ENCODE measurements at places on chromosomes 12 and 14.

DNA sequence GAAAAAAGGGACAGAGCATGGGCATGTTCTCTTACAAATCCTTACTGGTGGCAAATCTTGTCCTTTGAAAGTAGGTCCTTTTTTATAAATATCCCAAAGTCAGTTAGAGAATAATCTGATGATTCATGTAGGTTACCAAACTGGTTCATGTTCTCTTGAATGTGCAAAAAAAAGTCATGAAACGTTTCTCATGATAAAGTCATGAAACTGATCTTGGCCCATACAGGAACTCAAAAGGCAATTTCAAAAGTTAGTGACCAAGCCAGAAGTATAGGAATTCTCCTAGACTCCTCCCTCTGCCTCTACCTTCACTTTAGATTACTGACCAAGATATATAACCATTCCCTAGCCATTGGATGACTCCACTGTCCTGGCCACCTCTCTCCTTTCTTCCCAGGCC is 27.3 kb upstream of the SPTSSA start:
- DNase-seq, result no peak

- DNase-seq, result no peak
These were observed 28.2 kb upstream of the PTGR2 start for GRCh38 chr14:73823339-73823885.

- DNase-seq, result peak; percentile 76
These were observed 30.1 kb upstream of the ABCC9 start for GRCh38 chr12:21971344-21971743.

DNA sequence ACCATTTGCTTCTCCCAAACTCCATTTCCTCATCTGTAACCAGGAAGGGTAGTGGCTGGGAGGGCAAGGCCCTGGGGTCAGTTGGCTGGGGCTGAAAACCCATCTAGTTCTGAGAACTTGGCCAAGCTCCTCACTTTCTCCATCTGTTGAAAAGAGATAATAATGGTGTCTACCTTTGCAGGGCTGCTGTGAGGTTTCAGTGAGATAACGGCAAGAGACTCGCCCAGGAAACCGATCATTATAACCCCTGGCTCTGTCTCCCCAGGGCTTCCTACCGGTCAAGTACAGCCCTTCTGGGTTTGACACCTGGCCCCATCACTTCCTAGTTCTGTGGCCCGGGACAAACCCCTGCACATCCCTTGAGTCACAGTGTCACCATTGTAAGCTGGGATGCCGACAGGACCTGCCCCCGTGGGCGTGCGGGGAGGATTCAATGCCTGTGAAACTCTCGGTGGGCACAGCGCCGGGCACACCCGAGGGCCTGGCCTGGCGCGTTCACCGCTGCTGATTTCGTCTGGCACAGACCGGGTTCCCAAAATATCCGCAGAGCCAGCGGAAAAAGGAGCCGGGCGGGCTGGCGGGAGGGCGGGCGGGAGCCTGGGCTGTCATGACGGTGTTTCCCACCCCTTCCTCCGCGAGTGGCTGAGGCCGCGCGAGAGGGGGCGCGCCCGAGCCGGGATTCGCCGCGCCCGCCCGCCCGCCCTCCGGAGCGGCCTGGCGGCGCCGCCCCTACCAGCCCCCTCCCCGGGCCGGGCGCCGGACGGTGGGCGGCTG is 4.4 kb downstream of the KMT5A start:
- DNase-seq, result no peak

DNA sequence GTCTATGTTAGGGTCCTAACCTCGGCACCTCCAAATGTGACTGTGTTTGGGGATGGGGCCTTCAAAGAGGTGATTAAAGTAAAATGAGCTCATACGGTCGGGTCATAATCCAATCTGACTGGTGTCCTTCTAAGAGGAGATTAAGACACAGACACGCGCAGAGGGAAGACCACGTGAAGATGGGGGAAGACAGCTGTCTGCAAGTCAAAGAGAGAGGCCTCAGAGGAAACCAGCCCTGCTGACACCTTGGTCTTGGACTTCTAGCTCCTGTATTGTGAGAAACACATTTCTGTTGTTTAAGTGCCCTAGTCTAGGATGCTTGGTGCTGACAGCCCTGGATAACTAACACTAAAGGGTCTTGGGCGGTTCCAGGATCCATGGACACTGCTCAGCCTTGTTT is 109.6 kb downstream of the DICER1 start:
- no peak for DNase-seq

- DNase-seq, result no peak
These were observed 122.1 kb downstream of the PRKD1 start for GRCh38 chr14:29805415-29806123.

DNA sequence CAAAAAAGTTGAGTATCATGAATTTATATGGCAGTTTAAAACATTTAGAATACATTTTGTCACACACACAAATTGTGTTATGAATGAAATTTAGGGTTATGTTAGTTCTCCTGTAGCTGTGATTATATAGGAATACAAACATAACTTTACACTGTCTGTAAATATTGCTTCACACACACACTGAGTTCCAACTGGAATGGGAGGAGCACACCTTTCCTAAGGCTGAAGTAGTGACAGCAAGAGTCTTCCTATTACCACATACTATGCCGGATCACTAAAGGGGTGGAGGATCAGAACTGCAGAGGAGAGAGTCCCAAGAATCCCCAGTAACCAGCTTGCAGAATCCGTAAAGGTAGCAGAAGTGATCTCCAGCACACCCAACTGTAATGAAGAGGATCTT is 63.7 kb downstream of the DNAI7 start:
- no peak for DNase-seq

- no peak for DNase-seq
These were observed 41.6 kb downstream of the GUCY2C start for GRCh38 chr12:14654842-14655241.

DNA sequence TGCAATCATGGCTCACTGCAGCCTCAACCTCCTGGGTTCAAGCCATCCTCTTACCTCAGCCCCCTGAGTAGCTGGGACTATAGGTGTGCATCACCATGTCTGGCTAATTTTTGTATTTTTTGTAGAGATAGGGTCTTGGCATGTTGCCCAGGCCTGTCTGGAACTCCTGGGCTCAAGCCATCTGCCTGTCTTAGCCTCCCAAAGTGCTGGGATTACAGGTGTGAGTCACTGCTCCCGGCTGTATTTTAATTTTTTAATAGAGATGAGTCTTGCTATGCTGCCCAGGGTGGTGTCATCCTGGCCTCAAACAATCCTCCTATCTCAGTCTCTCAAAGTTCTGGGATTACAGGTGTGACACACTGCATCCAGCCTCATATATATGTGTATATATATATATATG is 31.7 kb upstream of the GPRC5A start:
- DNase-seq, result no peak

- no peak for DNase-seq
These were observed 12.5 kb downstream of the TAMALIN start for GRCh38 chr12:52019113-52019770.

DNA sequence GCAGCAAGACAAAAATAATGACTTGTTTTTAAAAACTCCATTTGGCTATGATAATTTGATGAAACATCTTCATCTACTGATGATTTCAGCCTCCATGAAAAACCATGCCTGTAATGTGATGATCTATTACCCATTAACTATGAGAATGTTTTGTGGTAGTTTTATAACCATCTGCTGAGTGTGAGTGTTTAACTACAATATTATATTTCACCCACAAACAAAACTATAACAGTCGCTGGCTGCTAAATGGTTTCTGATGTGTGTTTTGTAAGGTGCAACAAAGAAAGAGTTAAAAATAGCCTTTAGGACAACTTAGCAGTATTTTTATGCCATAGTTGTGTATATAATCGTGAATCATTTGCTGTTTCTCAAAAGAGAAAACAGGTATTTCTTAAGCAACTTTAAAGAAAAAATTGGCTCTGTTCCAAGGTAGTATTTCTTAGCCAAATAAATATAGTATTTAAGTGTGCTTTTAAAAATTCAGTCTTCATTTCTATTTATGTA is 4.9 kb downstream of the PTHLH start:
- no peak for DNase-seq

DNA sequence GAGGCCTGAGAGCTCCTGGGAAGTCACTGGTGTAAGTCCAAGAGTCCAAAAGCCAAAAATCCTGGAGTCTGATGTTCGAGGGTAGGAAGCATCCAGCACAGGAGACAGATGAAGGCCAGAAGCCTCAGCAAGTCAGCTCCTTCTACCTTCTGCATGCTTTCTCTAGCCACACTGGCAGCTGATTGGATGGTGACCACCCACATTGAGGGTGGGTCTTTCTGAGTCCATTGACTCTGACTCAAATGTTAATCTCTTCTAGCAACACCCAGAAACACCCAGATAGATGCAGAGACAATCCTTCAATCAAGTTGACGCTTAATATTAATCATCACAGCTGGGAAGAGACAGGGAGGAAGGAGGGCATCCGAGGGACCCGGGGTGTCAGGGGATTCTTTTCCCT is 305.8 kb downstream of the AACS start:
- DNase-seq, result no peak
